Activated CD4-positive, alpha-beta T cell treated with anti-CD3 and anti-CD28 coated beads for 36 hours (primary cell): ENCODE measurements at places on chromosomes 5 and 9. TPM values are rescaled to one million over a fixed set of nuclear protein-coding genes. Genes with fewer than 3 reads are reported as not detected.

DNA sequence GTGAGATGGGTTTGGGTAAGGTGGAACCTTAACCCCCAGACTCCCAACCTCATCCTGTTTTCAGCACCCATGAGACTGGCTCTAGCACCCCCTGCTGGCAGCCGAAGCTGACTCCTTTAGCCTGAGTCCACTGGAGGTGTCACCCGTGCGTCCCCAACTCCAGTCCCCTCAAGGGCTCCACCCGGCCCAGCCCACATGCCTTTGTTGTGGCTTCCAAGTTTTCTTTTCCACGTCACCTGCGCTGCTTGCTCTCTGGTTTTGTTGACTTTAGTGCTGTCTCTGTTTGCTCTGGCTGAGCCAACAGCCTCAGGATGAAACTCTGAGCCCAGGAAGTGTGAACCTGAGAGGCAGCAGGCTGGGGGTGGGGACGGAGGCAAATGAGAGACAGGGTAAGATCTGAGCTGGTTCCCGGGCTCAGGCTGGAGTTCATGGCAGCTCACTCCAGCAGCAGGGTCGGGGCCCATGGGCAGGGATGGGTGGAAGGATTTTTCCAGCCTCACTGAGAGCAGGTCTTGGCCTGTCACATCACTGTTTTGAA, 13.2 kb upstream of the AQP7 start:
- no peaks in the 10 kb centered on the region for H3K36me3 ChIP-seq
- peak overlapping the region; percentile 31 for H3K4me3 ChIP-seq
- no peaks in the 10 kb centered on the region for H3K27me3 ChIP-seq
- peak overlapping the region; percentile 95 for H3K27ac ChIP-seq
- peak; percentile 97 for DNase-seq

DNA sequence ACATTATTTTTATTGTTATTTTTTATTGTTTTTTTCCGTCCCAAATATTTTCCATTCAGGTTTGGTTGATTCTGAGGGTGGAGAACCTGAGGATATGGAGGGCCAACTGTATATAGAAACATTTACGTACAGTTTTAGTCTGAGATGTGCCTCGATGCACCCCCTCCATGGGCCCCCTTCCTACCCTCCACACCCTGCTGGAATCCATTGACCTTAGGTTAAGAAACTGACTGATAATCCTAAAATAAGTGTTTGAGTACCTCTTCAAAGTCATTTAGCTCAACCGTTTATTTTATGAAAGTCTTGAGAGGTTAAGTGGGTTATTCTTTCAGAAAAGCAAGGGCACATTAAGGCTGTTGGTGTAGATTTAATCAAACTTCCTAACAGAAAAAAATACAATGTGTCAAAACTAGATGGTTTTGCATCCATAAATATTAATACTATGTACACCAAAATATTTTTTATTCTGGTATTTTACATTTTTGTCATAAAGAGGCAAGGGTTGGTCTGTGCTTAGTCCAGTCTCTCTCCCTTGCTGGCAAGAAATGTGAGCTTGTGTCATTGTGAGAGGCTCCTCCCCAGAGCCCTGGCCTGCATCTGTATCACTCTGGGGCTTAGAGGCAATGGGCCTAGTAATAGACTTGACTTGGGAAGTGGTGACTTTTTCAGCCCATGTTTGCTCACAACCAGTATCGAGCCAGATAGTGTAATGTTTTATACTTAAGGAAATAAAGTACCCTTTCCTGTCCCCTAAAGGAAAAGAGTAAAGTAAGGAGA, 15.7 kb downstream of the MTRR start:
- H3K4me3 ChIP-seq, result no peak overlapping the region
- no peak for DNase-seq
- H3K27ac ChIP-seq, result peak overlapping the region; percentile 10
- peaks cover 17% of the 10 kb centered on the region for H3K4me1 ChIP-seq
- H3K36me3 ChIP-seq, result peaks cover 56% of the 10 kb centered on the region

DNA sequence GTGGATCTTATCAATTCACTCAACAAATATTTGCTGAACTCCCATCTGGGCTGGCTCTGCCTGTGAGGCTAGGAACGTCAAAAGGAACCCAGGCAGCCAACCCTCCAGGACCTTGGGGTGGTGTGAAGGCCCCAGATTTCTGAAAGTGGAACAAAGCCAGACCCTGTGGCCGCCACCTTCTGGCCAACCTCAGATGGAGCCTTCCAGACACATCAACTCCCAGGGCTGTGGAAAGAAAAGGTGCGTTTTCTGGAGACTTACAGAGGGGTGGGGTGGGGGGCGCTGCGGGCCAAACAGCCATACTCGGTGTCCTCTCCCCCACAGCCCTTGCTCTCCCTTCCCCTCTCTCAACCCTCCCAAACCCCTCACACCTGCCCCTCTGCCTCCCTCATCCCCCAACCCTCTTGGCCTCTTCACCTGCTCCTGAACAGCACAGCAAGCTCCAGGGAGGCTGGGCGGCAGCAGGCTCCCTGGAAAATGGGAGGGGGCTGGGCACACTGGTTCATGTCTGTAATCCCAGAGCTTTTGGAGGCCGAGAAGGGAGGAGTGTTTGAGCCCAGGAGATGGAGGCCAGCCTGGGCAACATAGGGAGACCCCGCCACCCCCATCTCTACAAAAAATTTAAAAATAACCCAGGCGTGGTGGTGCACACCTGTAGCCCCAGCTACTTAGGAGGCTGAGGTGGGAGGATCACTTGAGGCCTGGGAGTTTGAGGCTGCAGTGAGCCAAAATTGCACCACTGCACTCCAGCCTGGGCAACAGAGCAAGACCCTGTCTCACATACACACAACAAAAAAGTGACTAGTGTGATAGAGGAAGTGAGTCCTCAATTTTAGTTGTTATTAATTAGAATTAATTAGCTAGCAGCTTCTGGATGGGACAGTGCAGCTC, 45.0 kb upstream of the PRRC2B start:
- no peaks in the 10 kb centered on the region for H3K36me3 ChIP-seq
- no peak overlapping the region for H3K4me3 ChIP-seq

GRCh38 chr5:82808960-82809359, 268.2 kb downstream of the TMEM167A start:
- peak; percentile 23 for DNase-seq
- H3K36me3 ChIP-seq, result no peaks in the 10 kb centered on the region

- H3K36me3 ChIP-seq, result peaks cover 81% of the 10 kb centered on the region
- DNase-seq, result no peak
- H3K27me3 ChIP-seq, result no peaks in the 10 kb centered on the region
- H3K4me3 ChIP-seq, result no peak overlapping the region
- peaks cover 51% of the 10 kb centered on the region for H3K4me1 ChIP-seq
These were observed 64.9 kb downstream of the SECISBP2 start for GRCh38 chr9:89383030-89383720.

- H3K4me3 ChIP-seq, result no peak overlapping the region
- peaks cover 5% of the 10 kb centered on the region for H3K27me3 ChIP-seq
- no peaks in the 10 kb centered on the region for H3K36me3 ChIP-seq
- DNase-seq, result no peak
These were observed 251.7 kb downstream of the PIK3R1 start for GRCh38 chr5:68467208-68467607.

GRCh38 chr9:95840074-95840473, 35.4 kb upstream of the ERCC6L2 start:
- DNase-seq, result no peak
- no peaks in the 10 kb centered on the region for H3K4me1 ChIP-seq
- no peaks in the 10 kb centered on the region for H3K36me3 ChIP-seq

DNA sequence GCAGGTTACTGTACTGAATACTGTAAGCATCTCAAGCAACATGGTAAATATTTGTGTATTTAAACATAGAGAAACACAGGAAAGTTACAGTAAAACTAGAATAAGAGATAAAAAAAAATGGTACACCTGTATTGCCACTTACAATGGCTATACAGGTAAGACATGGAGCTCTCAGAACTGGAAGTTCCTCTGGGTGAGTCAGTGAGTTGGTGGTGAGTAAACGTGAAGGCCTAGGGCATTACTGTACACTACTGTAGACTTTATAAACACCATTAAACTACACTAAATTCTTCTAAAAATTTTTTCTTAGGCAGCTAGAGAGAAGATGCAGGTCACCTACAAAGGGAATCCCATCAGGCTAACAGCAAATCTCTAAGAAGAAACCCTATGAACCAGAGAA, 872.9 kb downstream of the TAF11L14 start:
- no peaks in the 10 kb centered on the region for H3K4me1 ChIP-seq
- DNase-seq, result no peak
- H3K36me3 ChIP-seq, result no peaks in the 10 kb centered on the region
- no peak overlapping the region for H3K27ac ChIP-seq
- H3K27me3 ChIP-seq, result no peaks in the 10 kb centered on the region

DNA sequence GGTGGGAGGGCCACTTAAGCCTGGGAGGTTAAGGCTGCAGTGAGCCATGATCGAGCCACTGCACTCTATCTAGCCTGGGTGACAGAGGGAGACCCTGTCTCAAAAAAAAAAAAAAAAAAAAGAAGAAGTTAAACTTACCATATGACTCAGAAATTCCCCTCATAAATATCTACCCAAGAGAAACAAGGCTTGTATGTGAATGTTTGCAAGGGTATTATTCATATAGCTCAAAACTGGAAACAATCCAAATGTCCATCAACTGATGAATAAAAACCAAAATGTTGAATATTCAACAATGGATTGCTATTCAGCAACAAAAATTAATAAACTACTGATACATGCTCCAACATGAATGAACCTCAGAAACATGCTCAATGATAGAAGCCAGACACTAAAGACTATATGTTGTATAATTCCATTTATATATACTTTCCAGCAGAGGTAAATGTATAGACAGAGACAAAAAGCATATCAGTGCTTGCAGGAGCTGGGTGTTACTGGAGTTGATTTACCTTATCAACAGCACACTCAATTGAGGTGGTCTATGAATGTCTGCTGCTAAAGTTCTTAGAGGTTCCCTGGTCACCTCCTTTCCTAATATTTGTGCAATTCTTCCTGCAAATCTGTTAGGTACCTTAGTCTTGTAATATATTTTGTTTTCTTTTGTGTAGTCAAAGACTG, 5.3 kb upstream of the SREK1 start:
- no peak for DNase-seq
- H3K27me3 ChIP-seq, result no peaks in the 10 kb centered on the region
- H3K4me1 ChIP-seq, result peaks cover 32% of the 10 kb centered on the region
- no peak overlapping the region for H3K4me3 ChIP-seq

GRCh38 chr5:65252977-65253376, 228.7 kb downstream of the ADAMTS6 start:
- H3K4me1 ChIP-seq, result no peaks in the 10 kb centered on the region
- H3K27me3 ChIP-seq, result no peaks in the 10 kb centered on the region
- no peak overlapping the region for H3K4me3 ChIP-seq
- no peak overlapping the region for H3K27ac ChIP-seq
- no peaks in the 10 kb centered on the region for H3K36me3 ChIP-seq

DNA sequence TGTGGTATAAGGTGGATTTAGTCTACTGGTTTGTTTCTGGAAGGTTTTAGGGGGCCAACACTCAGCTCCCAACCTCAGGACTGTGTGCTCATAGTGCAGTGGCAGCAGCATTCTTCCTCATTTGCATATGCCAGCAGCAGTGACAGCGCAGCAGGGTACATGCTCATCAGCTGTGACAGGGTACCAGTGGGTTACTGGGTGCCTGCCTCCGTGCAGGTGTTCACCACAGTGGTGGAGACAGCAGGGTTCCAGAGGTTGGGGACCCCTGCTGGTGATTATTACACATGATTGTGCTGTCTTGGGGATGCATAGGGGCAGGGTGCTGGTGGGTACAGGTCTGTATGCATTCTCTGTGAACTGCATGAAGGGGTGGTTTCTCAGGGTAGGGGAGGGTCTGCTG, 45.5 kb upstream of the IFNE start:
- no peak overlapping the region for H3K4me3 ChIP-seq
- no peak for DNase-seq
- no peaks in the 10 kb centered on the region for H3K4me1 ChIP-seq
- no peaks in the 10 kb centered on the region for H3K27me3 ChIP-seq

GRCh38 chr9:16664211-16664610, 206.3 kb downstream of the BNC2 start:
- DNase-seq, result no peak
- H3K4me1 ChIP-seq, result no peaks in the 10 kb centered on the region

- H3K4me1 ChIP-seq, result peaks cover 6% of the 10 kb centered on the region
- H3K27ac ChIP-seq, result no peak overlapping the region
- DNase-seq, result no peak
- no peak overlapping the region for H3K4me3 ChIP-seq
- H3K27me3 ChIP-seq, result no peaks in the 10 kb centered on the region
These were observed 109.0 kb downstream of the ATP10B start for GRCh38 chr5:160743027-160743426.

GRCh38 chr5:58505971-58506640, 14.9 kb downstream of the GAPT start:
- peaks cover 6% of the 10 kb centered on the region for H3K27me3 ChIP-seq
- H3K27ac ChIP-seq, result no peak overlapping the region
- DNase-seq, result no peak
- H3K4me3 ChIP-seq, result no peak overlapping the region
- H3K36me3 ChIP-seq, result no peaks in the 10 kb centered on the region

DNA sequence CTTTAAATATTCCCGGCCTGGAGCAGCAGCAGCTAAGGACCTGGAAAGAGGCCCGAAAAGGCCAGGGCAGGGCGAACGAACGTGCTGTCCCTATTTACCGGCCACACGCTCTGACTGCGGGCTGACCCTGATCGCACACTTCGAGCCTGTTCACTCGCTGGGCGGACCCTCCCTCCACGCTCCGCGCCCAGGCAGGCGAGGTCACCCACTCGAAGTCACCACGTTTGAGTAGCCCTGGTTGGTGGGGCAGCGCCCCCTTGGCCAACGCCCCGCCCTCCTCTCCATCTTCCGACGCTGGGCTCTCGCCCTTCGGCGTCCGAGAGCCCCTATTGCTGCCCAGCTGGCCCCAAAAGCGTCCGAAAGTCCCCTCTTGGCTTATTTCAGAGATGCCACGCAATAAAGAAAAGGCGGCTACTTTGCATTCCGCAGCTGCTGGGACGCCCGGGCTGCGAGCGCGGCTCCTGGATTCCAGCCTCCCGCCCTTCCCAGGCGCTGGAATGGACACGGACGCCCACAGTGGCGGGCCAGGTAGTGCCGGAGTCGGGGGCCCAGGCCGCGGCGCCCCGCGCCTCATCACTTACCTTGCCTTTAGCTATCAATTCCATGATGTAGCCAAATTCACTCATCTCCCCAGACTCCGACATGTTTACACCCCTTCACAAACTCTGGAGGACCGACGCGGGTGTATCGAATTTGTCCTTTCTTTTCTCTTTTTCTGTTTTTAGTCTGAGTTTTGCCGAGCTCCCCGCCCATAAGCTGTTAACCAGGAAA, 9.9 kb upstream of the TRIM36 start:
- no peaks in the 10 kb centered on the region for H3K36me3 ChIP-seq
- H3K27ac ChIP-seq, result no peak overlapping the region
- peak; percentile 8 for DNase-seq
- peaks cover 5% of the 10 kb centered on the region for H3K4me1 ChIP-seq
- peak overlapping the region; percentile 71 for H3K4me3 ChIP-seq
- H3K27me3 ChIP-seq, result peaks cover 62% of the 10 kb centered on the region

- no peaks in the 10 kb centered on the region for H3K36me3 ChIP-seq
- H3K27ac ChIP-seq, result no peak overlapping the region
These were observed 29.0 kb downstream of the SARDH start for GRCh38 chr9:133709015-133709611.

The ANGPTL2 gene
- total RNA-seq, result not detected

The STARD4 gene
- total RNA-seq, result 55.3 TPM

The GFI1B gene
- total RNA-seq, result 0.19 TPM

The GAPT gene
- not detected for total RNA-seq

The SLCO4C1 gene
- total RNA-seq, result 0.37 TPM

The TAF11L10 gene
- not detected for total RNA-seq

The CER1 gene
- not detected for total RNA-seq

The INSL6 gene
- total RNA-seq, result not detected
